ENCODE measurements at places on chromosomes 11 and 22.

- DNase-seq, result peak; percentile 84
These were observed 67.2 kb upstream of the BMAL1 start for GRCh38 chr11:13210424-13210823.

DNA sequence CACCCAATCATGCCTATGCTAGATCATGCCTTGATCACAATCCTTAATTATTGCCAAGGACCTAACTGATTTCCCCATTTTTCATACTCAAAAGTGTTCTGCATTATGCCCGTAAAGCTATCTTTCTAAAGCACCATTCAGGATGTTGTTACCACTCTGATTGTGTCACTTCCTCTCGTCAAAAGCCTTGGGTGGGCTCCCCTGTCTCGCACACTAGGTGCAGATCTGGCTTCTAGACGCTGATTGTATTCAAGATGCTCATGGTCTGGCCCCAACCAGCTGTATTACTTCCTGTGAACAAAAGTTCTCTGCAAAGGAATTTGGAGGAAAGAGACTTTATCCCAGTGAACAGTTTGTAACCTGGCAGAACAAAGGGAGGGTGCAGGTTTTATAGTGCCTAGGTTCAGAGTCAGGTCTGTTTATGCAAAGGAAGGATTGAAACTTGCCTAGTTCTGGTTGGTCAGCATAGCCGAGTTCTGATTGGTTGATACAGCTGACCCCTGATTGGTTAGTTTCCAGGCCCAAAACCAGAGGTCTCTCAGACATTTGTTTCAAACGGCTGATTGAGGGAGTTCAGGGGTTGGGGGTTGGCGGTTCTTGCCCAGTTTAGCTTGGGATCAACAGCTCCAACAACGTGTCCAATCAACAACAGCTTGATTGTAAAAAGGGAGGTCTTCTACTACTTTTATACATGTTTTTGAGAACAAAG, 25.4 kb downstream of the ATG13 start:
- no peak for DNase-seq

DNA sequence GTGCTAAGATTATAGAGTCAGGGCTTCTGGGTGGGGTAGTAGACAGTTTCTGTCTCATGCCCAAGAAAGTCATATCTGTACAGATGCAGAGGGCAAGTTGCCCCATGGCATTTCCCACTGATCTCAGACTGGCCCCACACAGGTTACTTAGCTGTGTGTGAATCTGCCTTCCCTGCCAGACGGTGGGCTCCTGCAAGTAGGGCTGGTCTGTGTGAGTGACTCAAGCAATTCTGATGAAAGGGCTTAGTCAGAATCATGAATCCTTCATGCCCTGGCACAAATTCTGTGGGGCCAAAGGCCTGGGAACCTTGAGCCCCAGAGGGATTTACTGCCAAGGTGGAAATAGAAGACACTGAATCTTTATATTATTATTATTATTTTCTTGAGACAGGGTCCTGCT, 30.4 kb downstream of the USH1C start:
- DNase-seq, result peak; percentile 46

DNA sequence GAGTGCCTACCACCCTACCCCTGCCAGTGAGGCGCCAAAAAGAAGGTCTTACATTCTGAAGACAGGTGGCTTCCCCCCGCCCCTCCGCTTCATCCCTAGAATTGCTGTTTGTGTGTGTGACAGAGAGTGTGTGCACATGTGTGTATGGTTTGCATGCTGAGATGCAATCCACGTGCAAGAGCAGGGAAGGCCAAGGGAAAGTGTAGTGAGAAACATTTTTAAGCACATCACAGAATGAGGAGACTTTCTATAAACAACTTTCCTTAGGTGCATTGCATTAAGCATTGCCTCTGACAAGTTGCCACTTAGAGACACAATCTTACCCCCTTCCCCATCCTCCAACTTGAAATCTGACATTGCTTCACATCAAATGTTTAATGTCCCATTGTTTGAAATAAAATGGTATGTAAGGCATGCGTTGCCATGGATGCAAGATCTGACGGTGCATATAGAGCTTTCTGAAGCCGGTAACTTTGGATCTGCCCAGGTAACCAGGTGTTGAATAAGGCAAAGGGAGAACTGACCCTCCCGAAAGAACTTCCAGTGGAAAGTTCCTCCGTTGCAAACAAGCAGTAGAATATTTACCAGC, 21.4 kb downstream of the FJX1 start:
- DNase-seq, result no peak

DNA sequence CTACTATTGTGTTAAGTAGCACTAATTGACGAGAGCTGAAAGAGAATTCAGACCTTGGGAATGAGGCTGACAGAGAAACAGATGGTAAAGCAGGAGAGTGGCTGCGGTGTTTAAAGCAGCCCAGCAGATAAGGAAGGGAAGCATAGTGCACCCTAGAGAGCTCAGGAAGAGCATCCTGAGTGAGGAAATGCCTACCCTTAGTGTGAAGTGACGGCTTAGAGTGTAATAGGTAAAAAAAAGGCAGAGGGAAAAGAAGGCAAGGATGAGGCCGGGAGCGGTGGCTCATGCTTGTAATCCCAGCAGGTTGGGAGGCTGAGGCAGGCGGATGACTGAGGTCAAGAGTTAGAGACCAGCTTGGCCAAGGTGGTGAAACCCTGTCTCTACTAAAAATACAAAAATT, 22.4 kb upstream of the ETS1 start:
- no peak for DNase-seq

All from renal cortical epithelial cell (primary cell).